Caki2 (cell line): ENCODE measurements at places on chromosomes 7 and 10.

DNA sequence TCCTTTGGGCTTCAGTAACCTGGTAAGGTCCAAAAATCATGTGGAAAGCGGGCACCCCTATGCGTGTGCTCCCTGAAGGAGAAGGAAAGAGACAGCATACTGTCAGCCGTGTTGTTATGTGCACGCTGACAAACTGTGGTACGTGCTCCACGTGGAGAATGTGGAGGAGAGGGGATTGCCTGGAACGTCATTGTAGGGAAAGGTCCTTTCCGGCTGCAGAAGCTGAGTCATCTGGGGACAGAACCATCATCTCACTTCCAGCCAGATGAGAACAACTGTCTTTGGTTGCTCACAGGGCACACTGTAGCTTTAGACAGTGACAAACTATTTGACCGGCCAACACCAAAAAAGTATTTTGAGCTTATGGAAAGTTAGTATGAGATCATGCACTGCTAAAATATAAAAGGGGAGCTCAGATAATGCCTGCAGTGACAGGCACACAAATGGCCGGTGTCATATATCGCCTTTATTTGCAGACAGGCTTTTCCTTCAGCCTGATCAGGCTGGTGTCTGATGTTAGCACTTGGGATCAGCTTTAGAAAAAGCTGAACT is 38.8 kb upstream of the GRB10 start:
- peak; percentile 83 for DNase-seq

DNA sequence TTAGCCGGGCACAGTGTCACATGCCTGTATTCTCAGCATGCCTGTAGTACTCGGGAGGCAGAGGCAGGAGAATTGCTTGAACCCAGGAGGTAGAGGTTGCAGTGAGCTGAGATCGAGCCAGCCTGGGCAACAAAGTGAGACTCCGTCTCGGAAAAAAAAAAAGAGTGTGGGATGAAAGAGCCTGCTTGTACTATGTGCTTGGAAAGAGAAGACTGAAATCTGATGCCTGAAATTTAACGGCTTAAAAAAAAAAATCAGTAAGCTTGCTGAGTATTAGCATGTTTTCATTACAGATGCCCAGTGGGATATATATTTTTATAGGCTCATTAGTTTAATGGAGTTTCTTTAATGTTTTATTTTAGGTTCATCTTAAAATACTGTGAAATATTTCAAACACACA is 4.2 kb downstream of the NT5C2 start:
- no peak for DNase-seq

- no peak for DNase-seq
Measured at GRCh38 chr7:7166318-7166717, 16.0 kb upstream of the C1GALT1 start.

GRCh38 chr7:1563981-1564602 is 5.7 kb downstream of the PSMG3 start:
- DNase-seq = no peak

- peak; percentile 95 for DNase-seq
Measured at GRCh38 chr10:75347186-75347585, 54.4 kb downstream of the ZNF503 start.

- DNase-seq = no peak
Measured at GRCh38 chr7:1647961-1648672, 22.0 kb upstream of the ELFN1 start.

GRCh38 chr10:65931291-65932070 is 994.4 kb upstream of the LRRTM3 start:
- no peak for DNase-seq

DNA sequence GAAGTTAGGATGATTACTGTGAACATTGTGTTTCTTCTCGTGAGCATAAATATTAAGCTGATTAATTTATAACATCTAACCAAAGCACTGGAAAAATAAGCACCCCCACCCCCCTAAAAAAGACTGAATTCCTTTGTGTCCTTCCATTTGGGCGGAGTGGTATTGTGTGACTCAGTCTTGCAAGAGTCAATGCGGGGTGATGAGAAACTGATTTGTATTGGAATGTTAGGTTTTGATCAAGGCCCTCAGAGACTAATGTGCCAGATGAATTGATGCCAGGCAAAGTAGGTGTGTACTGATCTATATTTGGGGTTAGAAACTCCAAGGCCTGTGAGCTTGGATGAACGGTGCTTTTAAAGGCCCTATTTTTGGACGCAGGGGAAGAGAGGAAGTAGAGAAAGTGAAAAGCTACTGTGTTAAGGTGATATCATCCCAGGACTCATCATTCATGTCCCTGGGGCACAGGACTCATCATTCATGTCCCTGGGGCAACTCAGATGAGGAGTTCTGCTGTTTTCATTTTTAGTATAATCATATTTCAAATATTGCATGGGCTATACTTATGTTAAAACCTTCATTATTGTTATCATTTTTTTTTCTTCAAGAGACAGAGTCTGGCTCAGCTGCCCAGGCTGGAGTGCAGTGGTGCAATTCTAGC is 61.3 kb upstream of the PTN start:
- DNase-seq = no peak
